ENCODE measurements at places on chromosomes 6 and 20. TPM values are rescaled to one million over a fixed set of nuclear protein-coding genes. Genes with fewer than 3 reads are reported as not detected.

Gene C6orf58
- polyA plus RNA-seq: not detected

Gene SEMG2
- polyA plus RNA-seq: not detected

Gene AIF1
- not detected for polyA plus RNA-seq

Gene SPATS1
- not detected for polyA plus RNA-seq

Gene PYGB
- 78.3 TPM for polyA plus RNA-seq

Gene PLG
- polyA plus RNA-seq: 0.29 TPM

Gene PMEPA1
- 12.5 TPM for polyA plus RNA-seq

Gene JPH2
- 1.8 TPM for polyA plus RNA-seq

Gene ZMYND8
- 12.4 TPM for polyA plus RNA-seq

Gene SAMD5
- not detected for polyA plus RNA-seq
